ENCODE measurements at places on chromosomes 4 and X. TPM values are rescaled to one million over a fixed set of nuclear protein-coding genes. Genes with fewer than 3 reads are reported as not detected.

DNA sequence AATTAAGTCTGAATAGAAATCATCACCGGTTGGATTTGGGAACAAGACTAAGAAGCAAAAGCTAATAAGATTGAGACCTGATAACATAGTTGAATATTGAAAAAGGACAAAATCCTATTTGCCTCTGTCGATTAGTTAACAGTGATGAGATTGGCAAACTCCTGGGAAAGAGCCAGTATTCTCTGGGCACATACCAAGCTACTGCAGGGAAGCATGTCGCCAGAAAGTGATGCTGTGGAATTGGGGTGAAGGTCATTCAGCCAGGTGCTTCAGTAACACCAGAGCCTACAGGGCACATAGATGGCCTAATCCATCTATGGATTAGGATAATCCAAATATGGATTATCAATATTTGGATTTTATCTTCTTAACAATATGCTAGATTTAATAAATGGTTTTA lies 44.0 kb downstream of the OSTC start:
- H3K4me3 ChIP-seq, result no peak overlapping the region
- no peaks in the 10 kb centered on the region for H3K4me1 ChIP-seq
- no peaks in the 10 kb centered on the region for H3K27me3 ChIP-seq
- H3K27ac ChIP-seq, result no peak overlapping the region
- H3K36me3 ChIP-seq, result no peaks in the 10 kb centered on the region

DNA sequence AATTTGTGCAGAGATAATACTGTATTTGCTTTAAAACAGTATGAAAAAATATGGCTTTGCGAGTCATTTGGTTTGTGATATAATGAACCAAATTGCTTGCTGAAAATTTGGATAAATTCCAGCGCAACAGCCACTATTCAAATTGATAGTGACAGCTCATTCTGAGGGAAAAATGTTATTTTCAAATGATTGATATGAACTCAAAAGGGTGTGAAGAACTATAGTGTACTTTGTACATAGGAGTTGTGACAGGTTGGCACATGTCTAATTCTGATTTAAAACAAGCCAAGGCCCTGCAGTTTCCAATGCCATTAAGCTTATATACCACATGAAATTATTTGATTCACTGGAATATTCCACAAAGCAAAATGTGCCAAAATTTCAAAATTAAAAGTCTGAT lies 1628.9 kb upstream of the AGA start:
- DNase-seq, result no peak
- H3K4me1 ChIP-seq, result no peaks in the 10 kb centered on the region
- H3K36me3 ChIP-seq, result no peaks in the 10 kb centered on the region
- no peak overlapping the region for H3K27ac ChIP-seq
- no peaks in the 10 kb centered on the region for H3K27me3 ChIP-seq

GRCh38 chrX:14923761-14924160 lies 50.5 kb downstream of the MOSPD2 start:
- H3K4me1 ChIP-seq, result peaks cover 57% of the 10 kb centered on the region
- no peak for DNase-seq
- H3K36me3 ChIP-seq, result no peaks in the 10 kb centered on the region
- no peaks in the 10 kb centered on the region for H3K27me3 ChIP-seq

DNA sequence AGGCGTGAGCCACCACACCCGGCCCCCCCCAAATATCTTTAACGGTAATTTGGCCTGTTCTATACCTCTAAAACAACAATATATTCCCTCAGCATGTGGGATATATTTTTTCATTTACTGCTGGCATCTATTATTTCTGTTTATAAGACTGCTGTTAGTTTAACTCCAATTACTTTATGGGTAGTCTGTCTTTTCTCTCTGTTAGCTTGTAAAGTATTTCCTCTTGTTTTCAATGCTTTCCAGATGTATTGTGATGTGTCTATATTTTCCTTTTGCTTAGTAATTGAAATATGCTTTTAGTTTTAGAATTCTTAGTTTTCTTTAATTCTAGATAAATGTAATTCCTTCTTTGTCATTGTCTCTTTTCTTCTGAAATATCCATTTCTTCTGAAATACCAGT lies 445.8 kb downstream of the ANKRD50 start:
- H3K27me3 ChIP-seq, result no peaks in the 10 kb centered on the region
- H3K4me3 ChIP-seq, result no peak overlapping the region

Gene KIAA1210
- not detected for polyA plus RNA-seq

DNA sequence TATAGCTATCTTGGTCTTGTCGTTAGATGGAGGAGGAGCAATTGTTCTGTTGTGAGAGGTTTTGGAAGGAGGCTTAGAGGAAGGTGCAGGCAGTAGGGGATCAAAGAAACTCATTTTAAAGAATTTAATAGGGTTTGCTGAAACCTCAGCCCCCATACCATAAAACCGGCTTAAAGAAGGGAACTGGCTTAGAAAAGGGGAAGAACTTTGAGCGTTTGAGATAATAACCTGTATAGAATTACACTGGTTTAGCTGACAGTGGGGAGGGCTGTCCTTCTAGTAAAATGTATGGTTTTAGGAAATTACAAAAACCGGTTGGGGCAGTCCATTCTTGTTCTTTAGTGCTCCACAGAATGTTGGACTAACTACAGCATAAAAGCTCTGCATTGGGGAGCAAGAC lies 128.1 kb downstream of the KDM6A start:
- no peak overlapping the region for H3K27ac ChIP-seq
- H3K36me3 ChIP-seq, result no peaks in the 10 kb centered on the region
- no peaks in the 10 kb centered on the region for H3K4me1 ChIP-seq
- no peaks in the 10 kb centered on the region for H3K27me3 ChIP-seq
- H3K4me3 ChIP-seq, result no peak overlapping the region
